ENCODE measurements at places on chromosomes 16 and 17.

DNA sequence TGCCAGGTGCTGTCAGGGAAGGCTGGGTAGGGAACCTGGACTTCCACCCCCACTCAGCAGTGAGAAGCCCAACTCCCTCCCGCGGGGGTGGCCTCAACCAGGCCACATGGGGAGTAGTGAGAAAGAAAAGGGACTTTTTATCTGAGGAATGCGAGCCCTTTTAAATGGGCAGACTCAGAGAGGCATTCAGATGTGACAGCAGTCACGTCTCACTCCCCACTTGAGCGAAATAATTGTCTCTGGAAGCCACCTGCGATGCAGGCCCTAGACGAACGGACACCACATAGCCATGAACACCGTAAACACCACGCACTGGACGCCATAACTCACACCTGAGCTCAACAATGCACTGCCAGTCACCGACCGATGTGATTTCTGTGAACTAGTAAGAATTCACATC is 11.9 kb upstream of the CD300E start:
- DNase-seq: no peak

DNA sequence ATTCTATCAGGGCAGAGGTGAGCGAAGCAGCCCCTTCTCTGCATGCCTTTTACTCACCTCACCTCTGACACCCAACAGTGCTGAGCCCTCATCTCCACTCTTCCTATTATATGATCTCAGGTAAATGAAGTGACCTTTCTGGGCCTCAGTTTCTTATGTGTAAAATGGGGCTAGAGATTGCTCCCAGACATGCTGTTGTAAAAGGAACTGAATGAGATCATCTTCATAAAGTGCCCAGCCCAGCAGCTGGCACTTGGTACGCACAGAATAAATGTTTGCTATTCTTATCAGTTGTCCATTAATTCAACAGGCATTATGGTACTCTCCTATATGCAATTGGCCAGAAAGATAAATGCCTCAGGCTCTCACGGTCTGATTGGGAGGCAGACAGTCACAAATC is 4.5 kb upstream of the GALK1 start:
- no peak for DNase-seq

- DNase-seq: no peak
Observed at GRCh38 chr17:1179112-1179817, 516 bp downstream of the ABR start.

DNA sequence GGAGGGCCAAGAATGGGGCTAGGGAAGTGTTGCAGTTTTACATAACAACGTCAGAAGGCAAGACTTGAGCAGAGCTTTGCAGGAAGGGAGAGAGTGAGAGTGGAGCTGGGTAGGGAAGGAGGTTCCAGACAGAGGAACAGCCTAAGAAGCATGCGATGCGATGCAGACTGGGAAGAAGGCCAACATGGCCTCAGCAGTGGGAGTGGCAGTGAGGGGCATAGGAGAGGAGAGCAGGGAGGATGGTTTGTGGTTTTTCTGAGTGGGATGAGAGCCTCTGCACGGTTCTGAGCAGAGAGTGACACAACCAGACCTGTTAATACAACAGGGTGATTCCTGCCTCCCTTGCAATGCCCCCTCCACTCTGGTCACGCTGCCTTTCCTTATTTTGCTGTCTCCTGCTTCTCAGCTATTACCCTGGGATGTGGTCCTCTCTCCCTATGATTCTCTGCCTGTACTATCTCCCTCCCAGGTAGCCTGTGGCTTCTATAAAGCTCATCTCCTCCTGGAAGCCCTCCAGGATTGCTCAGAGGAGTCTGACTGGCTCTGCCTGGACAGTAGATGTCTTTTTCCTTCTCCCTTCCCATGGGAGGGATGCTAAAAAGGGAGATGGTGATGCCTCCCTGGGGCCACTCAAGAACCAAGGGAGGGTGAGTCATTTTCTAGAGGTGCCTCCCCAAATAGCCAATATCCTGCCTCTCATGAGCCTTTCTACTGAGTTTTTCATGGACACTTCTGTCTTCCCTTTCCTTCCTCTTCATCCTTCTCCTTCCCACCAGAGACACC is 38.7 kb upstream of the NGFR start:
- no peak for DNase-seq

DNA sequence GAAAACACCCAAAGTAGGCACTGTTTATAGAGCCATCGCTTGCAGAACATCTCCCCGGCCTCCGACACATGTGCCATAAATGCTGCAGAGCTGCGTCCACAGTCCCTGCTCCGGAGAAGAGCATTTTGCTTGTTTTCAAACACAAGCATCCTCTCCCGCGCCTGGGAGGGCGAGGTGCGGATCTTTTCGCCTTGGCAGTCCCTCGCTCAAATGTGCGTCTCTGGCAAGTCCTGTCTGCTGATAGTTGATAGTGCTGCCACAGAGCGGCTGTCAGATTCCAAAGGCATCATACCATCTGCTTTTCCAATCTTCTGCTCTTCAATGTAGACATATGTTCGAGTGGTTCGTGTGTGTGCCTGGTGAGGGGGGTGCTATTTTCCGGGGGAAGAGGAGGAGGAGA is 603.7 kb downstream of the MAF start:
- DNase-seq: no peak

GRCh38 chr17:68133346-68134045 is 98.0 kb downstream of the KPNA2 start:
- no peak for DNase-seq

DNA sequence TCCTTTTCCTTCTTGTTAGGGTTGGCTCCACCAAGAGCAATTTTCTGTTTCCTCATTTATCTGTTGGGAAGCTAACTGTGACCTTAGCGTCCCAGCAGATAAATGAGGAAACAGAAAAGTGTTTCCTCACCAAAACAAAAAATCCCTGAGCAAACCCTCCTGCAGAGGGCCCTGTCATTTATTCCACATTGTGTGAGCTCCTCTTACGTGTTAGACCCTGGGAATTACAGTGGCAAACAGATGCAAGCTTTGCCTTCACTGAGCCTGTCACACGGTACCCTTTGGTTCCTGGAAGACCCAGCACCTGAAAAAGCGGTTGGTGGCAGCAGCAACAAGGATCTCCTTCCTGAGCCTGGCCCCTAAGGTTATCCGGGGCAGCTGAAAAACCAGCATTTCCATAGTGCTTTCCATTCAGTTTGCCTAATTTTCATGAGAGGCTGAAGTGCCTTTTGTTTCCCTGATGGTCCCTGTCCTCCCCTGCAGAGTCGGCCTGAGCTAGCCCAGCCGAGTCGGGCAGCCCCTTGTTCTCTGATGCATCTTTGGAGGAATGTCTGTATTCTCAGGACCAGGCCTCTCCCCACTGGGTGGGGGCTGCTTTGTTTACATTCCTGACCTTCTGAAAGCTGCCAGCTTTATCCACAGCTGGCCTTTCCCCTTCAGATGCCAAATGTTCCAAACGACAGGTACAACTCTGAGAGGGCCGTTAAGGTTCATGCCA is 34.7 kb downstream of the YPEL2 start:
- no peak for DNase-seq

- no peak for DNase-seq
Observed at GRCh38 chr16:83901101-83901500, 2.2 kb downstream of the MLYCD start.

- no peak for DNase-seq
Observed at GRCh38 chr16:64356267-64356666, 765.6 kb downstream of the CDH11 start.

- no peak for DNase-seq
Observed at GRCh38 chr17:30366536-30366935, 12.2 kb upstream of the CPD start.

GRCh38 chr17:50564916-50565315 is 4.4 kb downstream of the CACNA1G start:
- DNase-seq: no peak

GRCh38 chr17:13727441-13728171 is 125.9 kb upstream of the HS3ST3A1 start:
- DNase-seq: no peak

- no peak for DNase-seq
Observed at GRCh38 chr16:80664226-80664625, 123.4 kb downstream of the DYNLRB2 start.

DNA sequence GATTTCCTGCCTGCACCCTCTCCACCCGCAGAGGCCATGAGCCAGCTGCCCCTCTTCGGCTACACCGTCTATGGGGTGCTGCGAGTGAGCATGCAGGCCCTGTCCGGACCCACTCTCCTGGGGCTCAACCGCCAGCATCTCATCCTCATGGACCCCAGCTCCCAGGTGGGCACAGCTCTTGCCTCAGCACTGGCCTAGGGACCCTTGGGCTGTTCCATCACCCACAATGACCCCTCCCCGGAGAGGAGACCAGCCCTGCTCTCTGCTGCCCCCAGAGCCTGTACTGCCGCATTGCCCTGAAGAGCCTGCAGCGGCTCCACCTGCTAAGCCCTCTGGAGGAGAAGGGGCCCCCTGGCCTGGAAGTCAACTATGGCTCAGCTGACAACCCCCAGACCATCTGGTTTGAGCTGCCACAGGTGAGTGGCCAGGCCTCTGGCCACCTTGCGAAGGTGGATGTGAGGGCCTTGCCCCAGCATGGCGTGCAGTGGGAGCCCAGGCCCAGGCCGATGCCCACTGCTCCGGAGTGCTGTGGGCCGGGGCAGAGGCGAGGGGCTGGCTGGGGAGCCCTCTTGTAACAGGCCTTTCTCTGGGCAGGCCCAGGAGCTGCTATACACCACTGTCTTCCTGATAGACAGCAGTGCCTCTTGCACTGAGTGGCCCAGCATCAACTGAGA is 7.3 kb upstream of the SMIM5 start:
- no peak for DNase-seq

DNA sequence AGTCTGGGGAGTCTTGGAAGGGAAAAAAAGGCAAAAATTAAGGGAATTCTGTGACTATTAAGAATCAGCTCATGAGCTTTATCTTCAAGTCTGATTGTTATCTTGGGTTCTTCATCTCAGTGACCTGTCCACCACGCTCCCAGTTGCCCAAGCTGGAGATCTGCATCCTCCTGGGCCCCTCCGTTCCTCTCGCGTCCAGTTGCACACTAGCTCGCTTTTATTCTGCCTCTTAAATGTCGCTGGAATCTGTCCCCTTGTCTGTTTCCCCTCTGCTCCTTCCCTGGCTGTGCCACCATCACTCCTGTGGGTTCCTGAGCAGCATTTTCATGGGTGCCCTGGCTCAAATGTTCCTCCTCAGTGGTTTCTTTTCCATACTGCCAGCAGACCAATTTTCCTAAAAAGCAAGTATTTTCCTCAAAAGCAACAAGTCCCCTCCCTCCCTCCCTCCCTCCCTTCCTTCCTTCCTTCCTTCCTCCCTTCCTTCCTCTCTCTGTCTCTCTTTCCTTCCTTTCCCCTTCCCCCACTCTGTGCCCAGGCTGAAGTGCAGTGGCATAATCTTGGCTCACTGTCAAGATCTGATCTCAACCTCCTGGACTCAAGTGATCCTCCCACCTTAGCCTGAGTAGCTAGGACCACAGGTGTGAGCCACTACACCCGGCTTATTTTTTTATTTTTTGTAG is 1.4 kb downstream of the ENDOV start:
- DNase-seq: no peak
